ENCODE measurements at places on chromosomes 4 and X.
A peak's percentile ranks its signal among the peaks of the same experiment; 100 is the strongest.

- no peak for DNase-seq
These were observed 281.2 kb upstream of the AGTR2 start for GRCh38 chrX:115889121-115889890.

DNA sequence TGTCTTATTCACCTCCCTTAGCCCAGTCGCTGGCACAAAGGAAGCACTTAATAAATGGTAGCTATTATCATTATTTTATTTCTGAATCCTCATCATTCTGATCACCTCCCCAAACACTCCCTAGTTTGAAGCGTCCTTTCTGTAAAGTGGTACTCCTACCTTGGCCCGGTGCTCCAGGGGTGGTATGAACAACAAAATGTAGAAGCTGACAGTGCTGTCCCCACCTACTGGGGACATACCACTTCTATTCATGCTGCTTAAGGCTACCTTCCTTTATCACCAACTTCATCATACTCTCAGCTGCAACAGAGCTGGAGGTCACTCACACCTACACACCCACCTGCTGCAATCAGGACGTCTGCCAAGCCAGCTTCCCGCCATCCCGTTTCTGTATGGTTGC, 40.8 kb upstream of the APLN start:
- no peak for DNase-seq

GRCh38 chrX:34341814-34342213, 209.7 kb upstream of the FAM47A start:
- no peak for DNase-seq

- DNase-seq = no peak
These were observed 27.3 kb downstream of the RWDD4 start for GRCh38 chr4:183631577-183632198.

DNA sequence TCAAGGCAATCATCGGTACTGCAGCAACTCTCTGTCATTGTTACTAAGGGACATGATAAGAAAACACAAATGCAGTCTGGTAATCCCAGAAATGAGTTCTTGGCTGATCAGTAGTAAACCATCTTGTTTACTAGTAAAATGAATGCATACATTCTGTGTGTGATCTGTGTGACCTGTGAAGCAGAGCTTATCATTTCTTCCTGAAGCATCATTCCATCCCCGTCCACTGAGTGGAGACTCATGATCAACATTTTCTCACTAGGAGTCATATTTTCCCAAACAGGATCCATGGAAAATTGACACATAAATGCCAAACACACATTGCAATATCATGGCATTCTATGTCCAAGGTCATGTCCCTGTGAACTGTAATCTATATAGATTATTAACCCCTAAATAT, 226.1 kb downstream of the ANKRD50 start:
- DNase-seq = no peak

DNA sequence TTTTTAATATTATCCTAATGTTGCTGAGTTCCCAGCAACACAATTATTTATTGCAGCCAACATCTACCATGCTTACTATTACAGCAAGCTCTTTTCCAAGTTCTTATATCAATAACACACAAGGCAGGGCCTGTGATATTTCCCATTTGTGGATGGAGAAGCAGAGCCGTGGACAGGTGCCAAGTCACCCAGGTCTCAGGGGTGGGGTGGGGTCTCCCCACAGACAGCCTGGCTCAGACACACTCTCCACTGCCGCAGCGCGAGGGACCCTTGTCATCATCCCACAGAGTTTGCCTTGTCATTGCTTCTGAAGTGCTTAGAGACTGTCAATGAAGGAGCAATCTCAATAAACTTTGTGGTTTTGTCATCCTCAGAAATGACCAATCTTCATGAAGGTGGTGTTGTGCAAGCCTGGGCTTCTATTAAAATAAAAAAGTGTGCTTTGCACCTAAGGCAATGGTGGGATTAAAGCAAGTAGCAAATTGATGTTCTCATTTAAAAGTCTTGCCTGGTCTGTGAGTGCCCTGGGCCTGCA, 76.1 kb downstream of the SORBS2 start:
- DNase-seq = no peak

DNA sequence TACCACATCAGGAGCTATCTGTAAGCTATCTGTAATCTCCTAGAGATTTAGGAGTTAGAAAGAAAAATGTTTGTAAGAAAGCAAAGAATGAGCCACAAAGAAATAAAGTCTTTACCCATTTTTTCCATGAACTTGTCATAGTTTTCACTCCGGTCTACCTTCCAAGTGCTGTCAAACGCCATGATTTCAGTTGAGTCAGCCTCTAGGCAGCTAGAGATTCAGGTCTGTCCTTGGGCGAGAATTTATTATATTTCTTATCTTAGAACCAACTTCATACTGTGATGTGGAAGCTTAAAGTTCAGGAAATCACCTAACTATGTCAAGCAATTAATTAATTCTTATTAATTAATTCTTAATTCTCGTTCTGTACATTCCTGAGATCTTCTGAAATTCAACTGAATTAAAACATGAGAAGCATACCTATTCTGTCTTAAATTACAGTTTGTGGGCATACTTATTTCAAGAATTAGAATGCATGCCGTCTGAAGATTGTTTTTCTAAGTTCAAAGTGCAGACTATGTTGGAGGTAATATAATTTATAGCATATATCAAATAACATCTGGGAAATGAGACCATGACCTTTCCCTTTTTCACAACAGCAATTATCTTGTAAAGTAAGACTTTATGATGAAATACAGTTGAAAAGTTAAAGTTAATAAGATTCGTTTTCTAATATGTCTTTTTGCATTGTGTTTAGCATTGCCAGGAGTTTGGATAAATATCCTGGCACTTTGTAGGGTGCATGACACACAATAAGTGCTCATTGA, at the start of gene FABP2:
Gene FABP2 (minus strand): TSS at position 218 of the 767 bp plus-strand sequence. CDS start 36 bp downstream, at position 182.
- DNase-seq = no peak

GRCh38 chrX:136147315-136147901, at the start of gene FHL1:
Gene FHL1, plus strand, starts transcription at chrX:136147533.
- DNase-seq = peak; percentile 21

DNA sequence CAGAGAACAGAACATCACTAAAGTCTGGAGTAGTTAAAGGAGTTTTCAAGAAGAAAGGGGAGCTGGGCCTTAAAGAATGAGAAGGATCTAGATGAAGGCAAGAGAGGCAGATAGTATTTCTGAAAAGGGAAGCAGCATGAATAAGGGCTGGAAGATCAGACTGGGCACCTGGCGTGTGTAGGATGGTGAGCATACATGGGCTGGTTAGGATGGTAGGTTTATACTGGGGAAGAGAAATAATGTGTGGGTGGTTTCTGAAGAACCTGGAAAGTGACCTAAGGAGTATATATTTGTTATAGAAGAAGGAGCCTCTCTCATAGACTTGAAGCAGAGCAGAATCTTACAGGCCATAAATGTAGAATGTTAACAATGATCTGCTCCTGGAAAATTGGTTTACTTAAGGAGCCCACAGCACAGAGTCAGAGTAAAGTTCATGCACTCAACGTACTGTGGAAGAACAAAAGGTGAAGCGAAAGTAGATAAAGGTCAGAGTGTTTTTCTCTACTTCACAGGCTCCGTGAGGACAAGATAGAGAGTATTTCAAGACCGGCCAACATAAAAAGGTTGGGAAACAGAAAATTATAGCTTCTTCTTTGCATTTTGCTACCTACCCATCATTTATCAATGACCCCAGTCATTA, 35.8 kb downstream of the MBNL3 start:
- DNase-seq = no peak

DNA sequence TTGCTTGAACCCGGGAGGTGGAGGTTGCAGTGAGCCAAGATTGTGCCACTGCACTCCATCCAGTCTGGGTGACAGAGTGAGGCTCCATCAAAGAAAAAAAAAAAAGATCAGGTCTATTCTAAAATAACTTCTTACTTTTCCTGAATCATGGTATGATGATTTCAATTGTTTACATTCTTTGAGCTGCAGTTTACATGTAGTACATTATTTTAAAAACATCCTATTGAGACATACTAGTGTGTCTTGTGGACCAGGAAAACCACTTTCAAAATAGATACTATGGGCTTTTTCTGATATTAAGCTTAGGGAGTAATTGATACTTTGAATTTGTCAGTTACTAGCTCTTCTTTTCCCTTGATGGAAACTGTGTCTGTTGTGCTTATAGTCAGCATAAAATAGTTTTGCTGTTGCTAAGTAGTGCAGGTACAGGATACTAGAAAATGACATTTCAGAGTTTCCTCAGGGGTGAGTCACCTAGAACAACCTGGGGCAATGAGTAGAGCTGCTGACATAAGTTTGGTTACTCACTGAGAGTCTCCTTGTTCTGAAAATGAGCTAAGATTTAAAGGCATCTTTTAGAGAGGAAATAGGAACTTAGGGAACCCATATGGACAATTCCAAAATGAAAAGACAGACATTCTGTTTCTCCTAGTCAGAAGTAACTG, 53.2 kb upstream of the C4orf54 start:
- no peak for DNase-seq

- DNase-seq = no peak
These were observed 4.0 kb upstream of the SH3D19 start for GRCh38 chr4:151329217-151330007.

DNA sequence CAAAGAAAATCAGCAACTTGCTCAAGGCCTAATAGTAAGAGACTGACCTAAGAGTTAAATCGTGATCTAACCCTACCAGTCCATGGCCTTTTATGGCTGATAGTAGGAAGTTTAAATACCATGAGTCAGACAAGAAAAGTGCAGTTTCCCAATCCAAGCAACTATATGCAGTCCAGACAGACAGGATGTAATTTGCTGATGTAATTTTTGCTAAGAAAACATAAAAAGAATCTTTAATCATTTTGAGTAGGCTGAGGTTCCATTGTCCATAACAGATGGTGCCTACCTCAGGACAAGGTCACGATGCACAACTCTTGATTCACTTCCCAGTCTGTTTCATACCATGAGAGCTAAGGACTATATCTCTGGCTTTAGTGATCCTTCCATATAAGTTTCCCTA, 317.5 kb upstream of the GRIA3 start:
- DNase-seq = no peak

- DNase-seq = no peak
These were observed 61.3 kb upstream of the PRRG1 start for GRCh38 chrX:37287741-37288444.

- no peak for DNase-seq
These were observed 5.7 kb downstream of the TRPC5OS start for GRCh38 chrX:111881715-111882114.

DNA sequence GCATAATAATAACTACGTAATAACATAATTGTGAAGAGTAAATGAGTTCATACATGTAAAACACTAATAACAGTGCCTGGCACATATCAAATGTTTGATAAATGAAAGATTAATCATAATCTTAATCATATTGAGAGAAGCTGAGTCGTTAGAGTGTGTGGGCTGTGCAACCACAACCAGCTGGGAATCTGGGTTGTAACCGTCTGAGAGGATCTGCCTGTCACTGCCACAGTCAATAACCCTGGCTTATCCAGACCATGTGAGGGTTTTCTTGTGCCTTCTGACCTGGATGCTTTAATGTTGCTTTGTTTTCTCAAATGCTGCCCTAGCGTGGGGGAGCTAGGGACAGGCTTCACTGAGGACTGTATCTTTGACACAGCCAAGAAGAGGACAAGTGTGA, 73.9 kb downstream of the TRPC5 start:
- no peak for DNase-seq

DNA sequence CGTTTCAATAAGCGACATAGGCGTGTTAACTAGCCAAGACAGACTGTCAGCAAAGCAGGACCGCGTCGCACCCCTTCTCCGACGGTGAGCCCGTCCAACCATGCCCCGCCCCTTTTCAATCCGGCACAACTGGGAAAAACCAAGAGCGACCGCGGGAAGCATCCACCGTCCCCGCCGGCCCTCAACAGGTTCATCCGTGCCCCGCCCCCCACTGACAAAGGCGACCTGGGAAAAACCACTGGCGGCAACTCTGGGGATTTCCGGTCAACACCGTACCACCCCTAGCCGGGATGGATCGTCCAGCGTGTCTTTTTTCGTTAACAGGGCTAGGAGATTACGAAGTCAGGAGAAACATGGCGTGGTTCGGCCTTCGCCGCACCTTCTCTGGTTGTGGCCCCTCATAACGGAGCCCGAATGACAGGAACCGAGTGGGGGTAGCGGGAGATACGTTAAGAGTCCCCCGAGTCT, 377 bp downstream of the TIMM17B start:
- no peak for DNase-seq

DNA sequence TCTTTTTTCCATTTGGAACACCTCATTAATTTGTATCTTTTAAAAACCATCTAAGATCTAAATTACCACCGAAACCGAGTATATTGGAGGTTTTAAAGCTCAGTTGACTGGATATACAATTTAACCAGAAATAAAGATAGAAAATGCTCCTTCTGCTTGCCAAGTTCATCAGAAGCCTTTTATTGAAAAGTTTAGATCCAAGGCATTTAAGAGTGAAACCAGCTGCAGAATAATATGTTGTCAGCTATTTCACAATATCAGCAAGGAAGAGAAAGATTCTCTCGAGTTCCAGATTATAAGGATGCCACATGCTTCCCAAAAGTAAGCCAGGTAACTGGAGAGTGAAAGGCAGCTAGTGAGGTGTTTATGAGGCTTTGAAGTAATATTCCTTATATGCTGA, 217.4 kb downstream of the DCTD start:
- no peak for DNase-seq

GRCh38 chr4:2390784-2391421, 27.5 kb downstream of the ZFYVE28 start:
- DNase-seq = no peak
